Fibroblast of skin of right biceps (primary cell): ENCODE measurements at places on chromosomes 7 and 10.

GRCh38 chr10:93503075-93503474, 6.7 kb downstream of the CEP55 start:
- no peak for DNase-seq

DNA sequence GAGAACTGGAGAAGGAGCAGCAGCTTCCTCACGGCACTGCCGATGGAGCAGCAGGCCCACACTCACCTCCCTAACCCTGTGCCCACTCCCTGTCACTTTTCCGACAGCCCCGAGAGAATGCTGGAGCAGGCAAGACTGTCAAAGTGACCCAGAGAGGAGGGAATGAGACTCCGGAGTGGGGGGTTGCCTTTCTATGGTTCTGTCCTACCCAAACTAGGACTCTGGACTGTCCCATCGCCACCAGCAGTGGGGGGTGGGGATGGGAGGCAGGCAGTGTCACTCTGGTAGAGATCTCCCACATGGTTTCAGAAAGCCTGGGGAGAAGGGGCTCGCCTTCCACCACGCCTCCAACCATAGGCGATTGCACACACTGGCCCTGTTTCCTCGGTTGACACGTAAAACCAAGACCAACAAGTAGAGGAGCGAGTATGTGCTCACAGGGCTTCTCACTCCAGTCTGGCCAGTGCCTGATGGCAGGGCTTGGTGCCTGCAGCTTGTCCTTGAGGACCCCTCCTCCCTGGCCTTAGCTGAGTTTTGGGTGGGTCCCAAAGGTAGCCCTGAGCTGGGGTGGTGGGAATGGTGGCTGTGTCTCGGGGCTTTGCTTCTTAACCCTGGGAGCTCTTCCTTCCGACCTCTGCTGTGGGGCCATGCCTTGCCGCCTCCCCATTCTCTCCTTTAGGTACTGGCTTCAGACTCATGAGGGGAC, 148.5 kb downstream of the PTPN20 start:
- DNase-seq = no peak

GRCh38 chr10:80133206-80133605, 676 bp downstream of the PLAC9 start:
- no peak for DNase-seq

DNA sequence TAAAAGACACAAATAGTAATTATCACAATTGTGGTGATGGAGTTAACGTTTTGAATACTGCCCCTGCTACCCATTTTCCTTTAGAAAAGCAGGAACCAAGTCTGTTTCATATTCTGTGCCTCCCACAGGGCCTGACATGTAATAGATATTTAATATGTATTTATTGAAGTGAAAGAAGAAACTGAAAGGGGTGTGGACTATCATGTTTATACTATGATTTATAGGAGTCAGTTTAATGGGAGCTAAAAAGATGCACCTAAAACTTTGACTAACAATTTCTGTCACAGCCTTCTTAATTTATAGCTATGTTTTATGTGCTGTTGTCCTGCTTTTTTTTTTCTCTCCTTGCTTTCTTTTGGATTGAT, 24.1 kb upstream of the BHLHA15 start:
- no peak for DNase-seq

DNA sequence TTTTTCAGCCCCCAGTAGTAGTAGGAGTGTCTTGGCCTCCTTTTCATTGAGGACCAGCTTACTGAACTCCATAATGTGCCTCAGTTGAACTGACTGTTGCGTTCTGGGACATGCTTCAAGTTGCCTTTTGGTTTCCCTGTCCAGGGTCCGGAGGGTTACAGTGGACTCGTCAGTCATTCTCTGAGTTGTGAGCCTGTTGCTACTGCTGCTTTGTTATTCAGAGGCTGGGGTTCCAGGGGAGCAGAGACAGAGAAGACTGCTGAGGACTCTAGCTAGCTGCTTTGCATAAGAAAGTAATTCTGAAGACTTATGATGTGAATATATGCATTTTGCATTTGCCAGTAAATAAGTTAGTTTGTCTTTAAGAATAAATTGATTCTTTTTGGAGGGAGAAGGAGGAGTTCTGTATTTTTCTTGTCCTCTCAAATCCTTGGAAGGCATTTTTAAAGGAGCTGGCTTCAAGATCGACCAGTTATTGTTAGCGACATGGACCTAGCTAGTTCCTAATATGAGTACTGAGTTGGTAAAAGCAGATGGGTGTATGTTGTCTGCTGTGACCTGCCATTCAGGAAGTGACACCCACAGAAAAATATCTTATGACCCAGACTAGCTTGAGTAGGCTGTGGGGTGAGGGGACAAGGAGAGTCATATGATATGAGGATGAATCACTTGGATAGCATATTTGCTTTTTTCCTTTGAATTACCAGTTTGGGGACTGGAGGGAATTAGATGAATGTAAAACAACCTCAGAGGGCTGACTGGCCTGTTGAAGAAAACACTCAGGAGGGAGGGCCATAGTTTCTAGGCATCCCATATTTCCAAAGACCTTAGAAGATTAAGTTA, 8.3 kb downstream of the PI4K2A start:
- DNase-seq = peak; percentile 97

- no peak for DNase-seq
These were observed 50.8 kb upstream of the FRMD4A start for GRCh38 chr10:14381475-14381874.

DNA sequence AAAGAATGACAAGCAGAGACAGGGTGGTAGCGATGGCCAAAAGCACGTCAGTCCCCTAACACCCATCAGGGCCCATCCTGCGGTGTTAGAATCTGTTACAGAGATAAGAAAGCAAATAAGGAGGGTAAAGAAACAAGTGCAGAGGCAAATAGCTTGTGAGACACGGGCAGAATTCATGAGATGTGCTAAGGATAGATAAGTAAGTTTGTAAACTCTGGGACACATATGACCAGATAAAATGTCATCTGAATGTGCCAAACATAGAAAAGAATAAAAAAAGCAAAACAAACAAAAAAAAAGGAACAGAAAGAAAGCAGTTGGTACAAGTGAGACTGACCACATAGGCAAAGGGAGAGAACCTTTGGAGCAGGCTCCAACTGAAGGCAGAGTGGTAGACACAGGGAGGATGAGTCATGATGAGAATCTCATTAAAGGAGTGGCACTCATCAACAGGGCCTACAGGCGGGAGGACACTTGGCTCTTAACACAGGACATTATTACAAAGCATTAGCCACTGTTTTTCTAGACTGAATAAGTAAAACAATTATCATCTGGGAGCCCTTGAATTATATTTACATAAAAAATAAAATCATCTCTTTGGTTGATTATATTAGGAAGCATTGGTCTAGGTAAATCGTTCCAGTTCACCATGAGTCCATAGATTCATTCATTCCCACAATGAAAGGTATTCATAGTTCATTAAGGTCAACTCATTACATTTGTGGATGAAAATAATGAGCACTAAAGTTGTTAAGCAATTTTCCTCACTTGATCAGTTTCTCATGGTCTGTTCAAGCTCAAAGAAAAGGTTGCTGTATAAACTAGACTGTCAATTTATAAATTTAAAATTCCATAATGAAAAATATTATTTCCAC, 21.5 kb upstream of the EPHB6 start:
- DNase-seq = no peak

- DNase-seq = peak; percentile 15
These were observed 27.0 kb downstream of the AOC1 start for GRCh38 chr7:150879345-150879744.

DNA sequence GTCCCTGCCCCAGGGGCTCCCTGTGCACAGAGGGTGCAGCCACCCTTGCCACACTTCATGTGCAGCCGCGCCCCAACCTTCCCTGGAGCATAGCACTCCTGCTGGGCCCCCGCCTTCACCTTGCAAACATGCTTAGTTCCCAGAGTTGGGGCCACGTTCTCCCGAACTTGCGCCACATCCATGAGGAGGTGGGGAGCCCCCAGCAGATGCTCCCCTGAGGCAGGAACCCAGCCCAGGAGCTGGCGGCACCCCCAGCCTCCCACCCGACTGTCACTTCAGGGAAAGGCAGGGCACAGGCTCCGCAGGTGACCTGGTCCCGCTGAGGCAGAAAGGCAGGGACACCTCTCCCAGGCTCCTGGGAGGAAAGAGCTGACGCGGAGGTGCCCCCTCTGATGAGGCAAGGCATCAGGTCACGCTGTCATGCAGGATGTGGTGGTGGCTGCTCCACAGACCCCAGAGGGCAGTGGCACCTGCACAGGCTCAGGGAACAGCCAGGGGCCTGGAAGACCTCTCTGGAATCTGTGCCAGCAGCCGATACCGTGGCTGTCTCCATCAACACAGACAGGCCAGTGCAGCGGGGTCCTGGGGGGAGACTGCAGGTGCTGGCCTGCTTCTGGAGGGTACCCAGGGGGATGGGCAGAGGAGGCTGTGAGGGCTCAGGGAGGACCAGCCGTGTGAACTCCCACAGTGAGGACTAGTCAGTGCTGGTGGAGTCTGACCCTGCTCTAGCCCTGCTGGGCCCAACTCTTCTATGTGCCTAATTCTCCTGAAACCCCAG, 221.3 kb downstream of the MAD1L1 start:
- no peak for DNase-seq

DNA sequence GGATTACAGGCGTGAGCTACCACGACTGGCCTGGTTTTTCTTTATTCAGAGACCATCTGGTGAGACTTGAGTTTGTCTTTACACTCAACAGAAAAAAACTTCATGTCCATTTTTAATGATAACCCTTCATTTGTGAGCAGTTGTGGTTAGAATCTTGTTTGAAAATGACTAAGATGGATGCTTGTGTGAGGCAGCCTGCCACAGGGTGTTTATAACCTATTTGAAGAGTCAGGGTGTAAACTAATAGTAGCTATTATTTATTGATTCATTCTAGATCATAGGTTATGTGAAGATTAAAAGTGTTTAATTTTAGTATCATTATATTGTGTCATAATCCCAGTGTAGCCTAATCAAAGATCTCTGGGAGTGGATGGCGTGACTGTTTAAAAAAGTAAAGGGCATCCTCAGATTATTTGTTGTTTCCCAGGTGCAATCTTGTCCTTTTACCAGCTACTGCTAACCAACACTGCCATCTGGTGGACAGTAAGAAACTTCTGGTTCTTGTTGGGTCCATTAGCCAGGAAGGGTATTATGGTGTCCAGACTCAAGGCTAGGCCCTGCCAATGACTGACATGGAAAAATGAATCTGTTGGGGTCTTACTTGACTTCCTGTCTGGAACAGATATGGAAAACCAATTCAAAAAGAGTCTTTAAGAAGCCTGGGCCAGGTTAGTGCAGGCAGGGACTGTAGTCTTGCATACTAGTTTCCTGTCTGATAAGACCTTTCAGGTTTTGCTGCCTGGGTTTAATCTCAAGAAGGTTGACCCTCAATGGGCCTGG, 24.9 kb downstream of the NRBF2 start:
- DNase-seq = peak; percentile 84

DNA sequence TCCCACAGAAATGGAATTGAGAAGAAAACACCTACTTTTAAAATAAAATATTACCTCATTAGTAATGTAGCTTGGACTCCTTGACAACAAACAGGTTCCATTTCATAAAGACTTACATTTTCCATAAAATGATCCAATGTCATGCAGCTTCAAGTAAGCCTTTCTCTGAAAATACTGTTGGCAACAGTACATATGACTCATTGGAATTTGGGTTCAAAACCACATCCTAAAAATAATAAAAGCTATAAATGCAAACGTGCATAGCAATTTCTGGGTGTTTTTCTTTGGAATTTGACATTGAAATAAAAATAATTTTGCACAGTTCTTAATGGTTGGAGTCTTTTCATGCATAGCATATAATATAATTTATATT, 47.9 kb downstream of the FHIP2A start:
- DNase-seq = peak; percentile 90

GRCh38 chr7:43625453-43625852, 42.5 kb downstream of the STK17A start:
- DNase-seq = no peak

DNA sequence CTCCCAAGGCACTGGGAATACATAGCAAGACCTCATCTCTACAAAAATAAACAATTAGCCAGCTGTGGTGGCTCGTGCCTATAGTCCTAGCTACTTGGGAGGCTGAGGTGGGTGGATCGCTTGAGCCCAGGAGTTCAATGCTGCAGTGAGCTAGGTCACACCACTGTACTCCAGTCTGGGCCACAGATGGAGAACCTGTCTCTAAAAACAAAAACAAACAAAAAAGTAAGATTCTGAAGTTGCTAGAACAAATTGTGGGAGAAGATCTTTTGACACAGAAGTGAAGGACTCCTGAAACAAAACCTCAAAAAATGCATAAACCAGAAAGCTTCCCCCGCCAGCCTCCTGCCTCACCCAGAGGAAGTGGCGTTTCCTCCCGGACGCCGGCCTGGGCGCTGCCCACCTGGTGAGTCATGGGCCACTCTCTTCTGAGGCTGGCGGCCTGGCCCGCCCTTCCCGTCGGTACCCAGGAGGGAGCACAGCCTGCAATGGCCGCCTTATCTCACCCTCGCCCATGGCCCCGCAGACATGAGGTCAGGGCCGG, 25.4 kb upstream of the ELN start:
- peak; percentile 60 for DNase-seq

DNA sequence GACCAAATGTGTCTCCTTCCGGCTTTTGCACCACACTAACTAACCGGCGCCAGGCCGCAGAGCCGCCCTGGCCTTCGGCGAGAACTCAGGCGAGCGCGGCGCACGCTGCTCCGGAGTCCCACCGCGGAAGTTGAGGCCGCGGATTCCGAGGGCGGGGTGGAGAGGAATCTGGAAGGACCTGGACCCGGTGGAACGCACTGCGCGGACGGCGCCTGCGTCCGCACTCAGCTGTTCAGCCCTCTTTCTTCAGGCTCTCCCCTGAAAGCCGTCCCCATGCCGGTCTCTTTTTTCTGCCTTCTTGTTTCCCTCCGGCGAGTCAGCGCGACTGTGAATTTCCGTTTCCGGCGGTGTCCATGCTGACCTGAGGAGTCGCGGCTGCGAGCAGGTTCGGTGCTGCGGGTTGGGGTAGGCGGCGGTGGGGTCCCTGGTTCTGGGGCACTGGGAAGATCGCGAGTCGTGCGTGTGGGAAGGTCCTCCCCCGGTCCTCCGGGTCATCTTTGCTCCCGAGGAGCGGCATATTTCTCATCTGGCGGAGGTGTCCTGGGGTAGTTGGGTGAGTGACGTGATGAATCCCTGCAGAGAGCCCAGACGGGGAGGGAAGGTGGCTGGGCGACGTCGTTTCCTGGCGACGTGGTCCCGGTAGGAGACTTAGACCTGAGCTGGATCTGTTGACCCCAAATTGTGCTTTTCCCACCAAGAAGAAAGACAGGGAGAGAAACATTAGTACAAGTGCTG, at the start of gene BMS1:
Gene BMS1 (plus strand): TSS at position 350 of the 735 bp plus-strand sequence. CDS start 1,600 bp downstream, outside the sequence.
- peak; percentile 94 for DNase-seq

- DNase-seq = no peak
These were observed 47.2 kb downstream of the MALSU1 start for GRCh38 chr7:23346316-23346715.

- peak; percentile 89 for DNase-seq
These were observed 26.0 kb upstream of the JMJD1C start for GRCh38 chr10:63491588-63492316.

DNA sequence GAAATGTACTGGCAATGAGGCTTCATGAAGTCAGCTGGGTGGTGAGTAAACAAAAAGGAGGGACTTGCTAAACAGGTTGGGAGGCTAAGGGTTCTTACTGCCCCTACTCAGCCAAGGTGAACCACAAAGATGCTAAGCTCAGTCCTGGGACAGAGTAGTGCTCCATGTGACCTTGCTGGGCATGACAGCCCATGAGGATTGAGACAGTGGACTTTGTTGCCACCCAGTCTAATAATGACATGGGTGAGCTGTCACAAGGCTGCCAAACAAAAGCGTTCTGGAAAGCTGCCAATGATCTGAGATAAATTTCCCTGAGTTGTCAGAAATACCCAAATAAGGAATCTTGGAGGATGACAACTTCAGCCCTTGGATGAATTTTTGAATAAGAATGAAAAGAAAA, 75.2 kb downstream of the CLEC2L start:
- DNase-seq = peak; percentile 24

GRCh38 chr10:116105264-116105663, 167.7 kb downstream of the GFRA1 start:
- DNase-seq = no peak

GRCh38 chr7:104414216-104414615, 85.8 kb downstream of the LHFPL3 start:
- DNase-seq = no peak
